ENCODE measurements at places on chromosomes 4 and X.

DNA sequence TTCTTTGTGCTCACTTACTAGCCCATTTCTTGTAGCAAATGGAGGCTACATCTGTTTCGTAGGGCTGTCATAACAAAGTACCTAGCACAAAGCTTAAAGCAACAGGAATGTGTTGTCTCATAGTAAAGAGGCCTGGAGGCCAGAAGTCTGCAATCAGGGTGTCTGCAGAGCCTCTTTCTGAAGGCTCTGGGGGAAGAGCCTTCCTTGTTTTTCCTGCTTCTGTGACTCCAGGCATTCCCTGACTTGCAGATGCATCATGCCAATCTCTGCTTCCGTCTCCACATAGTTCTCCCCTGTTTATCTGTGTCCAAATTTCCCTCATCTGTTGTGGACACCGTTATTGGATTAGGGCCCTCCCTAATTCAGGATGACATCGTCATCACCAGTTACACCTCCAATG, 67.1 kb downstream of the SHROOM2 start:
- no peak for DNase-seq

DNA sequence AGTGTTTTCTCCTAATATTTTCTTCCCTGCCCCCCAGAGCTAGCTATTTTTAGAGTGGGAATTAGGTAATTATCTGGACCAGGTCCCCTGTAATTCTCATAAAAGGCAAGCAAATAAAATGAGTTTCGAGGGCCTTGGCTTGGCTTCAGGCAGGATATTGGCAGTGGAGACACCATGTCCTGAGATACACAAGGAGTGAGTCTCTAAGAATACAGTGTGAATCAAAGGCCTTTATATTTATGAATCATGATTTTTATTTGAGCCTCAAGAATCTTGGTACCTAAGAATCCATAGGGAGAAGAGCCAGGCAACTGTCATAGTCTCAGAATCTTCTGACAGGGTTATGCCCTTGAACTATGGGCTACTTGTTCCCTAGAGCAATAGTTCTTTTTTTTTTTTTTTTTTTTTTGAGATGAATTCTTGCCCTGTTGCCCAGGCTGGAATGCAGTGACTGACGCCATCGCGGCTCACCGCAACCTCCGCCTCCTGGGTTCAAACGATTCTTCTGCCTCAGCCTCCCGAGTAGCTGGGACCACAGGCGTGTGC, 205.4 kb downstream of the LDB2 start:
- peak; percentile 54 for DNase-seq

- DNase-seq: no peak
Measured at GRCh38 chrX:103378990-103379389, 2.7 kb downstream of the BEX3 start.

GRCh38 chr4:970046-970745, 3.2 kb downstream of the DGKQ start:
- no peak for DNase-seq

GRCh38 chrX:70497026-70497425, 52.4 kb downstream of the DLG3 start:
- no peak for DNase-seq

GRCh38 chrX:29687687-29688086, 527.7 kb upstream of the MAGEB2 start:
- DNase-seq: peak; percentile 57

GRCh38 chrX:84747516-84747915, 245.3 kb upstream of the HDX start:
- peak; percentile 55 for DNase-seq

DNA sequence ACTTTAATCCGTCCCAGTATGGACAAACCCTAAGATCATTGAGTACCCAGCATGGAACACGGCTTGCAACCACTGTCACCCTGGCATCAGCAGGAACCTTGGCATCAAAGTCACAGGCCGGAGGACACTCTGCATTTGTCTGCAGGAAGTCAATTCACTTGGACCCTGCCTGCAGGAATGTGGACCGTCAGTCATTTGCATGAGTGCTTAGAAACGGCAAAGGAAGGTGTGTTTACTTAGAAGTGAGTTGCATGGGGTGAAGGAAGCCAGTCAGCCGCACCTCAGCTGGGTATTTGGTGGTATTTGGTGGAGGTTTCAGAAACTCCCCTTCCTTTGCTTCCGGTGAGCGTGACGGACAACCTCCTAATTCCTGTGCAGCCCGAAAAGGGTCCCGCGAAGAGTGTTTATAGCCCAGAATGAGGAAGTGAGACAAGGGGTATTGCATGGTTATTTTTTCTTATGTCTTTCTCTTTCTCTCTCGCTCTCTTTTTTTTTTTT, 15.5 kb downstream of the P2RY8 start:
- no peak for DNase-seq

Data from foreskin melanocyte (primary cell).